Germinal center (tissue), 1 donor: ENCODE measurements at places on chromosomes 3 and 15.

GRCh38 chr3:65584002-65584401, 454.7 kb downstream of the MAGI1 start:
- no peak for DNase-seq

- no peak for DNase-seq
These were observed 340.6 kb downstream of the PTPRG start for GRCh38 chr3:61901986-61902385.

DNA sequence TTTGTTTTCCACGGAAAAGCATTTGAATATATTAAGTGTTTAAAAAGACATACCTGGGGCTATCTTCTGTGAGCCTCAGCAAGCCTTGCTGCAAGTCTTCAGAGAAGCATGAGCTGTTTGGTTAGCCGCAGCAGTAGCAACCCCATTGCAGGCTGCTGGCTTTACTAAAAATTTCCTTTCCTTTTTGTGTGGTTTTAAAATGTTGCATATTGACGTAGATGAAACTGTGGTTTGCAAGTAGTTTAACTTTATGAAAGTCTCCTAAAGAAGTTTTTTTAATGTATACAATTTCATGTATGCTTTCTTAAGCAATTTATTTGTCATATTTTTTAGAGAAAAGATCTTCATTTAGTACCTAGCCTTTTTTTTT, at the start of gene GPR171:
Gene GPR171 (minus strand): TSS at position 166 of the 370 bp plus-strand sequence. CDS start 3,830 bp downstream, outside the sequence.
- no peak for DNase-seq

DNA sequence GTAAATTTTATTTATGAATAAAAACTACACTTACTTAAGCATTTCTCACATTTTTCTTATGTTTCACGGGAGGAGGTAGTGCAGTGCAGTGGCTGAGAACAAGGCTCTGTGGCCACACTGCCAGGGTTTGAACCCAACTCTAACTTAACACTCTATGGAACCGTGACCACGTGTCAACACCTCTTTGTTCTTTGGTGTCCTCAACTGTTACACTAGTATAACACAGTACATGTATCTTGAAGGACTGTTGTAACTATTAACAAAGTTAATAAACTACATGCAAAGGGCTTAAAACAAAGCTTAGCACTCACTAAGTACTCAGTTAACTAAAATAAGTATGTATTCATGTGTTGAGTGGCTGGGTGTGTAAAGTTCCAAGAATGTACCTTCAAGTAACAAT, 19.5 kb downstream of the CD47 start:
- no peak for DNase-seq

GRCh38 chr3:158333736-158334135, 223.8 kb downstream of the RSRC1 start:
- no peak for DNase-seq

DNA sequence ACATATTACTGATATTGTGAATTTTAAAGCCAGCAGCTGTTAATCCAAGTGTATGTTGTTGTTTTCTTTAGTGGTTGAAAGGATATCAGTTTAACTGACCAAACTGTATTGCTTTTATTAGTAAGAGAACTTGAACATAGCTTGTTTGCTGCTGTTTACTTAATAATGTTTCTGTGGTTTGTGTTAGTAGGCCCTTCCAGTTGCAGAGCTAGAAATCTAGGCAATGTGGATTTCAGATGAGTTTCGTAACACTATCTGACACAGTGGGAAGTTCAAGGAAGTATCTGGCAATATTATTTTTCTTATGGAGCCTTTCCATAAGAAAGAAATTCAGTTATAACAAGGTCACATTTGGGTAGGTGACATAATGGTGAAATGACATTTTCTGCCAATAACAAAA, 18.5 kb downstream of the ZNF609 start:
- no peak for DNase-seq

DNA sequence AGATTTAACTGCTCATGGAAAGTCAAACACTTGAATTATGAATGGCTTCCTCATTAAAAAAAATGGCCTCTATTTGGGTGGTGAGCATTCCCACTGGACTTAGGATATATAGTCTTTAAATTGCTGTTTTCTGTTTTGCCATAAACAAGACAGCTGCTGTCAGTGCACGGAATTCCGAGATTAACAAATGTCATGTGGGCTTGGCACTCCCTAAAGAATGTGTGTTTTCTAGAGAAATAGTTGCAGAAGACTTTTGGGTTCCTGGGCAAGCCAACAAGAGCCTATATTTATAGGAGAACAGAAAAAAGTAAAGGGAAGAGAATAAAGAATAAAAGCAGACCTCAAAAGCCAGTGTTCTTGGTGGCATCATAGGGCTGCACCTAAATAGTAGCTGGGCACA, 13.6 kb upstream of the TFG start:
- DNase-seq, result no peak

DNA sequence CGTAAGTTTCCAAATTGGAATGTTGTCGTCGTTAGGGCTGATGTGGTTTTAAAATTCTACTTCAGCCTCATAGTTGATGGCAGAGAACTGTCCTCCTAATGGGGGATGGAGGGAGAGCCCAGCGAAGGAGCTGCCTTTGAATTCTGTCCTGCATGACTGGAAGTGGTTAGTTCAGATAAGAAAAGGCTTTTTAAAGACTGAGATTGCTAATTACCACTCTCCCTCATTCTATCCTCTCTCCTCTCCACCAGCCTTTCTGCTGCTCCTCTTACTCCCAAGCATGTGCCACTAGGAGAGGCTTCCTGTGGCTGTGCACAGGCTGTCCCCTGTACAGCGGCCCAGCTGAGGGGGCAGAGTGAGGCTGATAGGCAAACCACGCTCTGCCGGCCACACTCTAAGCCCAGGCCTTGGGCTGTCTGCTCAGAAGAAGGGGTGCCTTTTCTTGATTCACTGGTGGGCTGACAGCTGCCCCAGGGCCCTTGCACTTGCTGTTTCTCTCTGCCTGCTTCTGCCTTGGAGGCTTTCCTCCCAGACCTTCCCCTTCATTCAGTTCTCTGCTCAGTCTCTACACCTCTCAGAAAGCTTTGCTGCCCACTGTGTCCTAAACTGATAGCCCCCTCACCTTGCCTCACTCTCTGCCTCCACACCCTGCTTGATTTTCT, 8.7 kb upstream of the PAQR9 start:
- no peak for DNase-seq

DNA sequence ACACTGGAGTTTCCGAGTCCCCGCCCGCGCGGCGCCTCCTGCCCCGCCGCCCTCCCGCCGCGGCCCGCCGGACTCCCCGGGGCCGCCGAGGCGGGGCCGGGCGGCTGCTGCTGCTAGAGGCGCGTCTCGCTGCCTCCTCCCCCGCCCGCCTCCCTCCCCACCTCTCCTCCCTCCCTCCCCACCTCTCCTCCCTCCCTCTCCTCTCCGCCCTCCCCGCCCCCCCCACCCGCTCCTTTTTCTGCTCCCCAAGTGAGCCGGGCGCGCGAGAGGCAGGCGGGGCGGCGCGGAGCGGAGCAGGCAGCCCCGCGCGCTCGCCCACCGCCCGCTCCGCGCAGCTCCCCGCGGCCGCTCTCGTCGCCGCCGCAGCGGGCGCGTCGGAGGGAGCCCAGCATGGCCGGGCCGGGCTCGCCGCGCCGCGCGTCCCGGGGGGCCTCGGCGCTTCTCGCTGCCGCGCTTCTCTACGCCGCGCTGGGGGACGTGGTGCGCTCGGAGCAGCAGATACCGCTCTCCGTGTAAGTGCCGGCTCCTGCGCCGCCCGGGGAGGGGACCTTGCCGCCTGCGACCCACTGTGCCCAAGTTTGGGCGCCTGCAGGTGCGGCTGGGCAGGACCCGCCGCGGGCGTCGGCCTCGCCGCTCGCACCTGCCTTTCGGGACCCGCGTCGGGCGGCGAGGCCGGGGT, at the start of gene CACNA2D3:
Gene CACNA2D3 (plus strand): TSS at position 229 of the 679 bp plus-strand sequence.
- DNase-seq, result peak; percentile 55
